ENCODE measurements at places on chromosomes 12 and 14. TPM values are rescaled to one million over a fixed set of nuclear protein-coding genes. Genes with fewer than 3 reads are reported as not detected.

PRH2 gene
- total RNA-seq, result not detected

CSRP2 gene
- 32.0 TPM for total RNA-seq

MGAT4C gene
- 0.29 TPM for total RNA-seq

KIF5A gene
- total RNA-seq, result 5.1 TPM

RACGAP1 gene
- 9.1 TPM for total RNA-seq

RDH12 gene
- total RNA-seq, result not detected

BICDL1 gene
- total RNA-seq, result not detected

KRT84 gene
- total RNA-seq, result not detected

LGR5 gene
- 0.59 TPM for total RNA-seq

TAS2R43 gene
- total RNA-seq, result 7.7 TPM

HOXC12 gene
- total RNA-seq, result not detected

RHEBL1 gene
- 0.37 TPM for total RNA-seq

BDKRB2 gene
- total RNA-seq, result 4.6 TPM

NOS1 gene
- total RNA-seq, result 1.1 TPM

DNA sequence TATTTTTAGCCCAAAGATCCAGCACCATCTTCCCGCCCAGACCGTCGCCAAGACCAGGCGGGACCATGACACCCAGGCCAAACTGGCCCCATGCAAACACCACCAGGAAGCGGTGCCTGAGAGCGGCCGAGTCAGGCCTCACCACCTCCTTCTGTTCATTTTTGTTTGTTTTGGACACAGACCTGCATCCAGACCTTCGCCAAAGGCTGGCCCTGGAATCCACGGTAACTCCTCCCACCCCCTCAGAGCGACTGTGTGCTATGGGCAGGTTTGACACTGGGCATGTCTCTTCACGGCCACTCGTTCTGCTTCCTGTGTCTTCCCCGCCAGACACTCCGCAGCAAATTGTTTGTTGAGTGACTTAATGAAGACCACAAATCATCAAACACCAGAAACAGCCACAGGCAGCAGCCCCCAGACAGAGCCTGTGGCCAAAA lies 47.1 kb downstream of the NCOR2 start:
- peak overlapping the region; percentile 95 for H3K27ac ChIP-seq
- DNase-seq, result no peak
- no peaks in the 10 kb centered on the region for H3K27me3 ChIP-seq

- H3K4me3 ChIP-seq, result no peak overlapping the region
- peak overlapping the region; percentile 76 for H3K27ac ChIP-seq
- no peak for DNase-seq
These were observed 35.0 kb downstream of the ACADS start for GRCh38 chr12:120760349-120761254.

GRCh38 chr14:81273521-81273920 lies 52.8 kb upstream of the GTF2A1 start:
- no peaks in the 10 kb centered on the region for H3K36me3 ChIP-seq
- H3K4me1 ChIP-seq, result no peaks in the 10 kb centered on the region
- no peak for DNase-seq

- H3K36me3 ChIP-seq, result no peaks in the 10 kb centered on the region
- no peaks in the 10 kb centered on the region for H3K27me3 ChIP-seq
- H3K4me1 ChIP-seq, result no peaks in the 10 kb centered on the region
- H3K27ac ChIP-seq, result peak overlapping the region; percentile 14
These were observed 200.6 kb downstream of the CCDC91 start for GRCh38 chr12:28390761-28391385.

GRCh38 chr12:118055144-118055557 lies 5.8 kb downstream of the WSB2 start:
- DNase-seq, result no peak
- H3K27ac ChIP-seq, result no peak overlapping the region
- H3K4me1 ChIP-seq, result peaks cover 7% of the 10 kb centered on the region
- no peaks in the 10 kb centered on the region for H3K36me3 ChIP-seq
- no peaks in the 10 kb centered on the region for H3K27me3 ChIP-seq

DNA sequence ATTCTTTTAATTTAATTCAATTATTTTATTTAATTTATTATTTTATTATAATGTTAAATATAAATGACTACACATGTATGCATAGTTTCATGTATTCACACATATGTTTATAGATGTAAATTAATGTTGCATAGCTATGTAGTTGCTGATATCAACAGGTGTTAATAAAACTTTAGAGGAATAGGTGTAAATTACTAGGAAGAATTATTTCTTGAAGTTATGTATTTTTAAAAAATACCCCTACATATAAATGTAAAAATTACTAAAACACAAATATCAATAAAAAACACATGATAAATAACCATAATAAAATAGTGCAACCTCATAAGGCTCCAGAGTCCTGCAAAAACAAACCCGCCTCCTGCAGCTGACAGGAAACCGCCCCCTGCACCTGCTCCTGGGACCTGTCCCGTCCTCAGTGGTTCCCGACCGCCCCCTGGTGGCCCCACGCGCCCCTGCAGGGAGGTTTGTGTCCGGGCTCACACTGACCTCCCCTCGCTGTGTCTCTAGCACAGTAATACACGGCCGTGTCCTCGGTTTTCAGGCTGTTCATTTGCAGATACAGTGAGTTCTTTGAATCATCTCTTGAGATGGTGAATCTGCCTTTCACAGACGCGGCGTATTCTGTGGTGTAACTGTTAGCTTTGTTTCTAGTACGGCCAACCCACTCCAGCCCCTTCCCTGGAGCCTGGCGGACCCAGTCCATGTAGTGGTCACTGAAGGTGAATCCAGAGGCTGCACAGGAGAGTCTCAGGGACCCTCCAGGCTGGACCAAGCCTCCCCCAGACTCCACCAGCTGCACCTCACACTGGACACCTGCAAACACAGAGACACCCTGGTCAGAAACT lies 1264.0 kb downstream of the TMEM121 start:
- H3K36me3 ChIP-seq, result no peaks in the 10 kb centered on the region
- no peaks in the 10 kb centered on the region for H3K4me1 ChIP-seq
- no peaks in the 10 kb centered on the region for H3K27me3 ChIP-seq

DNA sequence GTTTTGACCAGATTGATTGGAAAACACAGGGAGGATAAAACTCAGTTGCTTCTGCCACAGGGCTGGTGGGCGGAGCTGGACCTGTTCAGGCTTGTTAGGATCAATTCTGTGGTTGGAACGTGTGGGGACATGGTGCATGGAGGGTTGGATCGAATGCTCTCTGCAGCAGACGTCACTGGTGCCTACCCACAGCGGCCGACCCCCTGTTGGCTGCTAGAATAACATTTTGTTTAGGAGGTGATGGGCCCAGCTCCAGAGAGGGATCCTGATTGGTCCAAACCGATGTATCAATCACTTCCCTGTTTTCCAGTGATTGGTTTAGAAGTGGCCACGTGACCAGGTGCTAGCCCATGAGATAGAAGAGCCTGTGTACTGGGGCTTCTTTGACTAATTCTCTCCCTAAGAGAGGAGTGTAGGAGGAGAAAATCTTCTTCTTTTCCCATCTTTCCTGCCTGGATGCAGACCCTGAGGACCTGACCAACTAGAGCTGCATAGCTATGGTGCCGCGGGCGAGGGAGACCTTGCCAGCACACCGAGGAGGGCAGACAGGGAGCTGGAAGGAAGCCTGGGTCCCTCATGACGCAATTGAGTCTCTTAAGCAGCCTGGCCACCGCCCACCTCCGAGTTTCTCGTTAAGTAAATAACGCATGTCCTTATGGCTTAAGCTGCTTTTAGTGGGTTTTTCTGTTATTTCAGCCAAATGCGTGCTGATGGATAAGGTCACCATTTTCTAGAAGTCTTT lies 163.5 kb downstream of the AACS start:
- H3K27ac ChIP-seq, result no peak overlapping the region
- H3K27me3 ChIP-seq, result no peaks in the 10 kb centered on the region
- DNase-seq, result no peak
- no peaks in the 10 kb centered on the region for H3K36me3 ChIP-seq

GRCh38 chr12:80939231-80939950 lies 1.7 kb upstream of the LIN7A start:
- H3K36me3 ChIP-seq, result no peaks in the 10 kb centered on the region
- no peaks in the 10 kb centered on the region for H3K27me3 ChIP-seq
- no peak overlapping the region for H3K4me3 ChIP-seq
- H3K27ac ChIP-seq, result no peak overlapping the region

GRCh38 chr12:57637364-57637763 lies 4.4 kb upstream of the B4GALNT1 start:
- H3K4me1 ChIP-seq, result no peaks in the 10 kb centered on the region
- DNase-seq, result no peak
- H3K27ac ChIP-seq, result no peak overlapping the region
- H3K4me3 ChIP-seq, result no peak overlapping the region
- peaks cover 9% of the 10 kb centered on the region for H3K27me3 ChIP-seq

GRCh38 chr12:2669560-2669959 lies 125.2 kb upstream of the FKBP4 start:
- H3K27ac ChIP-seq, result no peak overlapping the region
- no peaks in the 10 kb centered on the region for H3K36me3 ChIP-seq
- DNase-seq, result no peak

- no peaks in the 10 kb centered on the region for H3K4me1 ChIP-seq
- no peak for DNase-seq
- no peak overlapping the region for H3K27ac ChIP-seq
- no peaks in the 10 kb centered on the region for H3K27me3 ChIP-seq
- H3K4me3 ChIP-seq, result no peak overlapping the region
- H3K36me3 ChIP-seq, result no peaks in the 10 kb centered on the region
These were observed 113.3 kb upstream of the TMPO start for GRCh38 chr12:98402091-98402490.

DNA sequence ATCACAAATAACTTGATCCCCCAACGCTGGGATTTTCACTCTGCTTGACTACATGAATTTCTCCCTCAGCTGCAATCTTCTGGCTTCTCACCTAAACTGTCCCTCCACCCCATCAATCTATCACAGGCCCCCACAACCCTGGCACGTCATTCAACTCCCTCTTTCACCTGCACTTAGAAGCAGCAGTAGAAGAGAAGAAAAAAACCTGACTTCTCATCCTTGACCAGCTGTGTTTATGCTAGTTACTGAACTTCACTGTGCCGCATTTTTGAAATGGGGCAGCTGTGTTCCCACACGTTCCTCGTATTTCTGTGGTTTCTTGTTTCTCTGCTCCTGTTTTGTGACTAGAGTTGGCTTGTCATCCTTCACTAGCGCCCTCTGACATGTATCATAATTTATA lies 35.0 kb downstream of the ITPR2 start:
- H3K27me3 ChIP-seq, result no peaks in the 10 kb centered on the region
- DNase-seq, result no peak
- H3K4me1 ChIP-seq, result peaks cover 4% of the 10 kb centered on the region
- no peaks in the 10 kb centered on the region for H3K36me3 ChIP-seq
- H3K27ac ChIP-seq, result no peak overlapping the region

- H3K36me3 ChIP-seq, result no peaks in the 10 kb centered on the region
- no peak overlapping the region for H3K4me3 ChIP-seq
- peak overlapping the region; percentile 34 for H3K27ac ChIP-seq
- DNase-seq, result peak; percentile 46
These were observed 98.9 kb downstream of the DENND5B start for GRCh38 chr12:31491841-31492598.

- DNase-seq, result no peak
- no peak overlapping the region for H3K4me3 ChIP-seq
- no peaks in the 10 kb centered on the region for H3K27me3 ChIP-seq
- H3K4me1 ChIP-seq, result no peaks in the 10 kb centered on the region
- no peaks in the 10 kb centered on the region for H3K36me3 ChIP-seq
These were observed 162.1 kb downstream of the TMTC2 start for GRCh38 chr12:82848845-82849244.

DNA sequence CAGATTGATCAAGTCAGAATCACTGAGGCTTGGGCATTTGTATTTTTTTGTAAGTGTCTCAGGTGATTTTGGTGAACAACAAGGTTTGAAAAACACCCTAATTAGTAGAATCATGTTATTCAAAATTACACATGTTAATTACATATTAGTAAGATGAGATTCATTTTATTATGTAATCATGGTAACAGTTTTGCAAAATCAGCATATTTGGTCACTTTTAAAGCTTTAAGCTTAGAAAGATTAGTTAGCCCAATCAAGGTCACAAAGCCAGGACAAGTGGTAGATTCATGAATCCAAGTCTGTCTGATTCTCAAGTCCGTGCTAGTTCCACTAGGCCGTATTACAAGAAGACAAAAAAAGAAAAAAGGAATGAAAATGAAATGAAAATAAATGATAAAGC lies 218.4 kb upstream of the FAR2 start:
- no peaks in the 10 kb centered on the region for H3K4me1 ChIP-seq
- DNase-seq, result no peak
- H3K4me3 ChIP-seq, result no peak overlapping the region
- no peak overlapping the region for H3K27ac ChIP-seq

- H3K27me3 ChIP-seq, result no peaks in the 10 kb centered on the region
- peak overlapping the region; percentile 27 for H3K27ac ChIP-seq
- H3K4me1 ChIP-seq, result no peaks in the 10 kb centered on the region
- peak overlapping the region; percentile 37 for H3K4me3 ChIP-seq
- DNase-seq, result no peak
These were observed 458 bp upstream of the HOXC4 start for GRCh38 chr12:54053003-54053750.

- no peaks in the 10 kb centered on the region for H3K36me3 ChIP-seq
- no peak overlapping the region for H3K27ac ChIP-seq
- H3K4me3 ChIP-seq, result no peak overlapping the region
- no peak for DNase-seq
- H3K27me3 ChIP-seq, result no peaks in the 10 kb centered on the region
These were observed 41.6 kb downstream of the RNF34 start for GRCh38 chr12:121441555-121441954.

DNA sequence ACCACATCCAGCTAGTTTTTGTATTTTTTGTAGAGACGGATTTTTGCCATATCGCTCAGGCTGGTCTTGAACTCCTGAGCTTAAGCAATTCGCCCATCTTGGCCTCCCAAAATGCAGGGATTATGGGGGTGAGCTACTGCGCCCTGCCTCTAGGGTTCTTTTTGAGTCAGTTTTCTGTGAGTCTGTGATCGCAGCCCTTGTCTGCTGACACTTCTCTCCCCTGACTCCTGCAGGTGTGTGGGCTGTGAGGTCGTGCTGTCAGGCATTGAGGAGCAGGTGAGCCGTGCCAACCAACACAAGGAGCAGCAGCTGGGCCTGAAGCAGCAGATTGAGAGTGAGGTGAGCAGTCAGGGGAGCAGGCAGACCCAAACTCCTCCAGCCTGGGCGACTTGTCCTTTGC lies 6.3 kb downstream of the COPS7A start:
- no peaks in the 10 kb centered on the region for H3K36me3 ChIP-seq
- no peak overlapping the region for H3K4me3 ChIP-seq
- no peak overlapping the region for H3K27ac ChIP-seq
- no peaks in the 10 kb centered on the region for H3K27me3 ChIP-seq
- DNase-seq, result no peak

GRCh38 chr14:75282170-75282554 lies 3.5 kb downstream of the FOS start:
- no peaks in the 10 kb centered on the region for H3K36me3 ChIP-seq
- no peak for DNase-seq
- no peak overlapping the region for H3K27ac ChIP-seq
- H3K4me3 ChIP-seq, result no peak overlapping the region

GRCh38 chr12:11834931-11835330 lies 185.5 kb downstream of the ETV6 start:
- H3K27ac ChIP-seq, result no peak overlapping the region
- H3K4me3 ChIP-seq, result no peak overlapping the region
- peaks cover 4% of the 10 kb centered on the region for H3K4me1 ChIP-seq
- DNase-seq, result no peak
- no peaks in the 10 kb centered on the region for H3K36me3 ChIP-seq
- H3K27me3 ChIP-seq, result no peaks in the 10 kb centered on the region

- no peaks in the 10 kb centered on the region for H3K27me3 ChIP-seq
- H3K4me3 ChIP-seq, result no peak overlapping the region
- H3K4me1 ChIP-seq, result no peaks in the 10 kb centered on the region
- no peaks in the 10 kb centered on the region for H3K36me3 ChIP-seq
These were observed 11.4 kb downstream of the WSCD2 start for GRCh38 chr12:108140501-108140900.

GRCh38 chr14:103436533-103436932 lies 51.3 kb downstream of the MARK3 start:
- H3K4me3 ChIP-seq, result no peak overlapping the region
- DNase-seq, result no peak
- no peaks in the 10 kb centered on the region for H3K36me3 ChIP-seq
- no peak overlapping the region for H3K27ac ChIP-seq
- no peaks in the 10 kb centered on the region for H3K4me1 ChIP-seq
- no peaks in the 10 kb centered on the region for H3K27me3 ChIP-seq

Measured in uterus (tissue), 4 donors.